Activated T-helper 1 cell treated with anti-CD3 and anti-CD28 coated beads, Interleukin-12 subunit alpha, Interleukin-12 subunit beta, Interleukin-2, Interleukin-4 antibody, amounts not matched to agents 30 ng/mL and 10 ng/mL and 1 ng/mL, durations not matched to agents 14 hours and 24 hours and 36 hours (primary cell): ENCODE measurements at places on chromosomes 5 and 9.

DNA sequence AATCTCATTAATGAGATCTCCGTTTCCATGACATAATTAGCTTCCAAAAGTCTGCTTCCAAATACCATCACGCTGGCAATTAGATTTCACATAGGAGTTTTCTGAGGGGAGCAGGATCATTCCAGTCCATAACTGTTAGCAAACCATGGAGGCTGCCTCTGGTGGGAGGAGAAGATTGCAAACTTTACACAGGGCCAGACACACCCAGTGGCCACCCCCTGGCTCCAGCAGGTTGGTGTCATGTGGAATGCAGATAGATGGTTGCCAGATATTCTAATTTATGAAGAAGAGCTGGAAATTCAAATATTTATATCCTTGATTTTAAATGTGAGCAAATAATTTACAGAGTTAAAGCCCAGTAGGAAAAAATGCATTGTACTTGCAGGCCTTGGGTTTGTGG lies 164.2 kb downstream of the ICE1 start:
- no peak for DNase-seq

GRCh38 chr5:84014966-84015365 lies 294.3 kb upstream of the HAPLN1 start:
- no peak for DNase-seq

DNA sequence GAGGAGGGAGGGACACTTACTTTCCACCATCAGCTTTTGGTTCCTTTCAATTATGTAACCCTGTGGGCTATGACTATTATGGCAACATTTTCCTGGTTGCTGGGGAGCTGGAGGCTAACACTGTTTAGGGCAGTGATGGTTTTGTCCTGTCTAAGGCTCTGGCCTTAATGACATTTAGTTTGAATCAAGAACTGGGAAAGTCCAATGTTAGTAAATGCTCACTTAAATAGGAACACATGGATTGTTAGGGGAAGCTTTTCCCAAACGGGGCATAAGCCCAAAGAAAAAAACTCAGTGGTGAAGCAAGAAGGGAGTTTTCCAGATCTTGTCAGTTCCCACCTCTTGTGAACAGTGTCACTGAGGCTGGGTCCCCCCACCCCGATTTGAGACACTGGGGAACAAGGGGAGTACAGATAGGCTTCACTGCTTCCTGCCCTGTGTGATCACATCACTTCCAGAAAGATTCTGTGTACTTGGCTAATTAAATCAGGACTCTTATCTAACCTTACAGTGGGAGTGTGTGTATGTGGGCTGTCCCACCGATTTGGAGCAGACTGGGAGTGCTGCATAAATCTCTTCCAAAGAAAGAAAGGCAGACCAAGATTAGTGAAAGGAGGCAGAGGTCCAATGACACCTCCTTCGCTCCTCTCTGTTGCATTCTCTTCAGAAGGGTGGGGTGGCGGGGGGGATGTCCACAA lies 206.4 kb downstream of the PTTG1 start:
- no peak for DNase-seq

DNA sequence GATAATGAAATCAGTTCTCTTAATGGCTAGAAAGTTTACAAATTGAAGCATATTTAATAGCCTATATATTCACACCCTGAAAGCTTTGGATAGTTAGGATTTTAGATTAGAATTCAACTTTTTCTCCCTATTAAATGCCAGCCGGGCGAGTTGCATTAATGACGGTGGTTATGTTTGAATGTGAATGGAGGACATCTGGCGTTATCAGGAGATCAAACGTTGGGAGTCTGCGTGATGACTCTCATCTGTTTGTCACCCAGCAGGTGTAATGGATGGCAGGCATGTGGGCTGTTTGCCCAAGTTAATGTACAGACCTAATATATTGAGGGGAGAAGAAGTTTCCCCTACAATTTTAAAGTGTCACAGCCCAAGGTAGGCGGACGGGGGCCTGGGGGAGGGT lies 1227.7 kb upstream of the WWC1 start:
- no peak for DNase-seq

- DNase-seq = no peak
Measured at GRCh38 chr9:133171161-133171961, 7.6 kb upstream of the GBGT1 start.

- DNase-seq = no peak
Measured at GRCh38 chr9:130901498-130902203, 5.0 kb upstream of the QRFP start.

DNA sequence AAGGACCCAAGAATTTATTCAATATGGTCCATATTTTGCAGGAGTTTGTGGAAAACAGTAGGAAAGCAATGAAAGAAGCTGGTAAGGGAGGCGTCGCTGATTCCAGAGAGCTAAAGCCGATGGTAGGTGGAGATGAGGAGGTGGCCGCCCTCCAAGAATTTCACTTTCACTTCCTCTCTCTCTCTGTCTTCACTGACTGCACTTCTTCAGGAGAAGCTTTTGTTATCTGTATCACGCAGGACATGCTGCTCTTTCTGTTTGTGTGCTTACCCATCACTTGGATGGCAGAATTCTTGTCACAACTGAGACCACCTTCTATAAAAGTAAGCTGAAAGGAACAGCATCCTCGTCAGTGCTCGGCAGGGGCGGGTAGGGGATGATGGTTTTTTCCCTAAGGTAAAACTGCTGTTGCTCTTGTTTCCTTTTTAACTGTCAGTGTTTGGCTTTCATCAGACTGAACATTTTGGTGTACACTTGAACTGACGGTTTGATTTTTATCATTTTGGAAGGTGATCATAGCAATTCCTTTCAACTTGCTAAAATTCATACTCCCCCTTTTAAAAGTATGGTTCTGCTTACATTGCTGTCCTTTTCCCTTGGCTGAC lies 62.4 kb upstream of the FSD1L start:
- DNase-seq = peak; percentile 25

DNA sequence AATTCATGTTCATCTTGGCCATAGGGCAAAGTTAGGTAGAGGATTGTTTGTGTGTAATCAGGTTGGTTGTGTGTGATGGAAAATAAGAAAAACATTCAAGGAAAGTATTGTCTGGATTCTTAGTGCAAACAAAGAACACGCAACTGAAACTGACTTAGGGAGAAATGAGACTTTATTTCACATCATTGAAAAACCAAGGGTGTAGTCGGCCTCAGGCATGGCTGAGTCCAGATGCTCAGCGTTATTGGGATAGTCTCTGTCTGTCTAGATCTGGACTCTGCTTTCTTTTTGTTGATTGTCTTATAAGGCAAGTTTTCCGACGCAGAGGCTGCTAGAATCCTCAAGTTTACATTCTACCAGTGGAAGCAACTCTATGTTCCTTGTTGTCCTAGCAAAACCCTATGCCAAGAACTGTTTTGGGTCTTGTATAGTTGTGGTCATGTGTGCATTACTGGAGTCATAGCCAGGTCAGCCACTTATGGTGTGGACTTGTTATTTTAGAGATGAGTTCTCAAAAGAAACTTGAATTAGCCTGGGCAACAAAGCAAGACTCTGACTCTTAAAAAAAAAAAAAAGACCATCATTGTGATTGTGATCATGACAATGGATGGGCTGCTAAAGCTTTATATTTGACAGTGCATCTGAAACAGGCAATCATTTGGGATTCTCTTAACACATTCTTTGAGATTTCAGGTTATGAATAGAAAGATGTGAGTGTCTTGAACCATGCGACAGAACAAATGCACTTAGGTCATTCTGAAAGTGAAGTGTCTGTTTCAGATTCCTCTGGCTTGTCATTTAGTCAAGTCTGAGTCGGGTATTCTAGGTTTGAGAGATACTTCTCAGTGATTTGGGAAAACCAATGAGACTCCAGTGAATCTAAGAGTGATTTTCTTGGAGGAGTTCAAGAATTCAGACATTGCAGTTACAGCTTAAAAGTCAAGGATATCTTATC lies 82.6 kb downstream of the DOCK2 start:
- DNase-seq = no peak

- DNase-seq = no peak
Measured at GRCh38 chr9:126508928-126509327, 104.8 kb upstream of the LMX1B start.
